ENCODE measurements at places on chromosomes 2 and 18.

- no peak for DNase-seq
These were observed 183.0 kb downstream of the PHLPP1 start for GRCh38 chr18:62898359-62898758.

DNA sequence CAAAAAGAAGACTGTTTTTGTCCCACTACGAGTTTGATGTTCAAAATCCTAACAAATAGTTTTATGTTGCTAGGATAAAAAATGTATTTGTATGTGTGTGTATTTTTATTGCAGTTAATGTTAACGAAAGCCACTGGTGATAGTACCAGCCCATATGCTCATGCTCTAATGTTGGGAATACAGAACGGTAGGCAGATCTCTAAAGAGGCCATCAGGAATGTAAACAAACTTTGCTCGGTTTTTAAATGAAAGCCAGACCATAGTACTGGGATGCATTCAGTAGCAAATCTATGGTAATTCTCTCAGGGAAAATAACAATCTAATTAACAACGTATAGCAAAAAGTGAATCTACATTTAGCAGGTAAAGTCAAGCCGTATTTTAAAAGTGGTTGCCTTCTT, 208.1 kb downstream of the NEDD4L start:
- no peak for DNase-seq

DNA sequence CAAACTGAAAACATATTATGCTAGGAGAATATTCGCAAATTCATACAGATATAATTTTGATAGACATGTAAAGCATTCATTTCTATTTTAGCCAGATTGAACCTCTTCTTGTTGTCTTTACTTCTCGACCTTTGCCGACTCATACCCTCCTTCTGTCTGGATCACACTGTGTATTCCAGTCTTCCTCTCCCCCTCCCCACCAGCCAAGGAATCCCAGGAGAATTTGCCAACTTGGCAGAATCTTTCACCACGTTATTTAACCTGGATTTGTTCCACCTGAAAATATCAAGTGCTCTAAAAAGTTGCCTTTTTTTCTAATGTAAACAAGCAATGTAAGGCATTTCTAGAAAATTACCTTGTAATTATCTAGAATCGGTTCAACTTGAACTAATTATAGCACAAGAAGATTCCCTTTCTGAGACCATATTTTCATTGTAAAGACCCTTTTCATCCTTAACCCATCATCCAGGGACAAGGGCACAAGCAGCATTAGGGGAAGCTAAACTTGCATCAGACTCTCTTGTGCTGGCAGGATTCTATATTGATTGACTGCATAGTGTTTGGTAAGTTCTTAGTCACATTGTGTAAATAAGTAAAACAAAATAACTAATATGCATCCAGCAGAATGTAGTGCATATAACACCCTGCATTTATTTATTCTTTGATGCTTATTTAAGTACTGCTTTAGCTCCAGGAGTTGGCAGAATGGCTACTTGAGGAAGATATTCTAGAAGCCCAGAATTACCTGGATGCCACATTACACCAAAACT, 1328.7 kb upstream of the NXPH2 start:
- no peak for DNase-seq

- no peak for DNase-seq
These were observed 18.8 kb downstream of the ZEB2 start for GRCh38 chr2:144501118-144501517.

- DNase-seq, result no peak
These were observed 413.6 kb downstream of the TGIF1 start for GRCh38 chr18:3863593-3863992.

GRCh38 chr2:229719926-229720647, 5.7 kb upstream of the DNER start:
- DNase-seq, result no peak

DNA sequence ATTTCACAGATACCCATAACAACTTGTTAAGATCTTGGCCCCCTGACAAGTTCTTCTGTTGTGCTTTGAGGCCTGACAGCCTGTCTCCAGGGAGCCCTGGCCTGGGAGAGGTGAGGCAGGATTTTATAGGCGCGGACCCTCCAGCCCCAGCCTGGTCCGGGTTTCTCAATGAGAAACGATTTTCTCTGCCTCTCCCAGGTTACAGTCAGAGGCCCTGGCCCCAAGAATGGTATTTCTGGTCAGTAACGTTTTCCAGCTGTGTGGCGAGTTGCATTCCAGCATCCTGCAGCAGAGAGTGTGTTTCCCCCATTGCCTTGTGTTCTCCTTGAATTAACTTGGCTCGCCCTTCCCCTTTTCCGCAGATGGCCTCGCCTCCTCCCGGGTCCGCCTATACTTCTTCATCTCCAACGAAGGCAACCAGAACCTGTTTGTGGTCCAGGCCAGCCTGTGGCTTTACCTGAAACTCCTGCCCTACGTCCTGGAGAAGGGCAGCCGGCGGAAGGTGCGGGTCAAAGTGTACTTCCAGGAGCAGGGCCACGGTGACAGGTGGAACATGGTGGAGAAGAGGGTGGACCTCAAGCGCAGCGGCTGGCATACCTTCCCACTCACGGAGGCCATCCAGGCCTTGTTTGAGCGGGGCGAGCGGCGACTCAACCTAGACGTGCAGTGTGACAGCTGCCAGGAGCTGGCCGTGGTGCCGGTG, 3.0 kb downstream of the INHBB start:
- no peak for DNase-seq

DNA sequence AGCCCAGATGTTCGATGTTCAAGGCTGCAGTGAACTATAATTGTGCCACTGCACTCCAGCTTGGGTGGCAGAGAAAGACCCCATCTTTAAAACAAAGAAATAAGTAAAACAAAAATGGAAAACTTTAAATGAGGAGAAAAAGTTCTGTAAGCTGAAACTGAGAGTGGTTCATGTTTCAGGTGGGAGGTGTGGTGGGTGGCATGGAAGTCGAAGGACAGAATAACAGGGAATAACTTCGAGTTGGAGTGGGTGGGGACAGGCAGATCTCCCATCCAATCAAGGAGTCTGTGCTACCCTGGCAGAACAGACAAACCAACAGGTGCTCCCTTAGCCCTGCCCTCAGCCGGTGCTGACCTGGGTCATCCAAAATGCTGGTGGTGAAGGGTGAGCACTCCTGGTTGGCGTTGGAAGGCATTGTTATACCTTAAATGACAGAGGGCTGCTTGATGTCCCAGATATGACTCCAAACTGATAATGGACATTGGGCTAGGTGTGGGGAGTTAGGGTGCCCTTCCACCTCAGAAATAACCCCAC, 328.4 kb downstream of the DYSF start:
- DNase-seq, result no peak

DNA sequence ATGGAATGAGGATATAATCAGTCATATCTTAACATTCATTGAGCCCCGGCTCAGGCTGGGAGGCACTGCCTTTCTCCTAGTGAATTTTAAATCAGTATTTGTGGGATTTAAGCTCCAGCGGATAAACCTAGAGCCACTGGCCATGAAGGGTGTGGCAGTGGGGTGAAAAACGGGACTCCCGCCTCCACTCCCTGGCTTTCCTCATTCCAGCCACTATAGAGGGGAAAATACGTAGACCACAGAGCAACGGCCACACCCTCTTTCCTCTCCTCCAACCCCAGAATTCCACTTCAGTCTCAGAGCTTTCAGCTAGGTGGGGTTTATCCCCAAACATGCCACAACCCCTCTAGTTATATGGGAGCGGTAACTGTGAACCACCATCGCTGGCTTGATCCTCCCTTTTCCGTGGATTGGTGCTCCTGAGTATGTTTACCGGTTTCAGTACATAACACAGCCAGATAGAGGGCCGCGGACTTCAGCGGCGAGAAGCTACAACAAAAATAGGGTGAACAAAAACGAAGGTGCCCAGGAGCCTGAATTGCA, 70.6 kb upstream of the ITGB6 start:
- peak; percentile 44 for DNase-seq

DNA sequence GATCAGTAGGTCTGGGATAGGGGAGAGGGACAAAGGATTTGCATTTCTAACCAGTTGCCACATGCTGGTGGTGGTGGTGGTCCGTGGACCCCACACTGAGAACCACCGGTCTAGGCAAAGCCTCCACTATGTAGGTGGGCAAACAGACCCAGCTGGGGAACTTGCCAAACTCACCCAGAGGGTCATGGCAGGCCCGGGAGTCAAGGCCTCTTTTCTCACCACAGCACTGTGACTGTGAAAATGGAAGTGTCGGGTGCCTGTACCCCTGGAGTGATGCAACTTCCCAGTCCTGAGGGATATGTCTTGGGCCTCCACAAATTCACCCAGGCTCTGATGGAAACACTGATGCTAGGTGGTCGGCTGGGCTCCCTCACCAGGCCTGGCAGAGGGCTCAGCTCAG, 101.2 kb upstream of the SMAD2 start:
- peak; percentile 2 for DNase-seq

DNA sequence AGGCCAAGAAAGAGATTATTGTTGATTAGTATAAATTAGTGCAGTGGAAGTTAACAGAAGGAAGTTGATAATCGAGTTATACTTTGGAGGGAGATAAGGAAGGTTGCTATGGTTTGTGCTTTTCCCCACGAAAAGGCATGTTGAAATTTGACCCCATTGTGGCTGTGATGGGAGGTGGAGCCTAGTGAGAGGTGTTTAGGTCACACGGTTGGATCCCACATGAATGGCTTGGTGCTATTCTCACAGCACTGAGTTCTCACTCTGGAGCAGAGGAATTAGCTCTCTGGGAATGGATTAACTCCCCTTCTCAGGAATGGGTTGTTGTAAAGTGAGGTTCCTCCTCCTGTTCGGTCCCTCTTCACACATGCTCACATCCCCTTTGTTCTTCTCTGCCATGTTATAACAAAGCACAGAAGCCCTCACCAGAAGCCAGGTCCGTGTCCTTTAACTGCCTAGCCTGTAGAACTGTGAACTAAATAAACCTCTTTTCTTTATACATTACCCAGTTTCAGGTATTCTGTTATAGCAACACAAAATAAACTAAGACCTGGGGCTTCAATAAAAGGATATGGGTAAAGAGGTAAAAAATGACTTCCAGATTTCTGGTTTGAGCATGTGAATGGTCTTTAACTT, 21.9 kb downstream of the PIGN start:
- DNase-seq, result no peak

DNA sequence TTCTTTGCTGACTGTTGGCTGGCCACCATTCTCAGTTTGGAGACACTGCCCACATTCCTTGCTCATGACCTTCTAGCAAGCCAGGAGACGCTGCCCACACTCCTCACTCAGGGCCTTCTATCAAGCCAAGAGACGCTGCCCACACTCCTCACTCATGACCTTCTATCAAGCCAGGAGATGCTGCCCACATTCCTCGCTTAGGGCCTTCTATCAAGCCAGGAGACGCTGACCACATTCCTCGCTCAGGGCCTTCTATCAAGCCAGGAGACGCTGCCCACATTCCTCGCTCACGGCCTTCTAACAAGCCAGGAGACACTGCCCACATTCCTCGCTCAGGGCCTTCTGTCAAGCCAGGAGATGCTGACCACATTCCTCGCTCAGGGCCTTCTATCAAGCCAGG, 131.3 kb upstream of the CBLN2 start:
- DNase-seq, result peak; percentile 43

DNA sequence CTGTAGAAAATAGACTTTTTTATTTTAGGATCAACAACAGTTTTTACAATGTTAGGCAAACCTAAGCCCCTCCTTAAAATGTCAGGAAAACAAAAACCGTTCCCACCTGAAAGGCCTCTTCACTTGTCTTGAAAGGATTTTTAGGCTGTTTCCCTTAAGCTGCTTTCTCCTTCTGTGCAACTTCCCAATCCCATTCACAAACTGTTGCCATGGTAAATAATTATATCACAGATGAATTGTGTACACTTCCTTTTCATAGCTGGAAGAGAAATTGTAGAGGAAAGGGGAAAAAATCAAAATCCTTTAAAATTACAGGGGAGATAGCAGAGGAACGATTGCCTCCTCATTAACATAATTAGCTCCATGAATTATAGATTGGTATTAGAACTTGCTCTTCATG, 1488.0 kb upstream of the CELF4 start:
- no peak for DNase-seq

DNA sequence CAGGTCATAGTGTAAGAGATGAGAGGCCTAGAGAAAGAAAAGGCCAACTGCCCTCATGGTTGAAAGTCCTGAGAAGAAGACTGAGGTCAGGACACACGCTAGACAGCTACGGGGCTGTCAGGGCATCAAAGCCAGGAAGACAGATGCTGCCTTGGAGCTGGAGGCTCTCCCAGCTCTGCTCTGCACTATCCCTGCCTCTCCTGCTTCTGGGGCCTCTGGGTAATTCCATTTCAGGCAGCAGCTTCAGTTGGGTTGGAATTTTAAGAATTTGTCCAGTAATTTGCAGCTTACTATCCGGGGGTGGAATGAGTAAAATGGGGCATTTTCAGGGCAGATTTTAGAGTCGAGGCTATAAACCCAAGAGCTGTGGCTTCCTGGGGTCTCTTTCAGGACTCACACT, 76.2 kb upstream of the CTAGE1 start:
- no peak for DNase-seq

DNA sequence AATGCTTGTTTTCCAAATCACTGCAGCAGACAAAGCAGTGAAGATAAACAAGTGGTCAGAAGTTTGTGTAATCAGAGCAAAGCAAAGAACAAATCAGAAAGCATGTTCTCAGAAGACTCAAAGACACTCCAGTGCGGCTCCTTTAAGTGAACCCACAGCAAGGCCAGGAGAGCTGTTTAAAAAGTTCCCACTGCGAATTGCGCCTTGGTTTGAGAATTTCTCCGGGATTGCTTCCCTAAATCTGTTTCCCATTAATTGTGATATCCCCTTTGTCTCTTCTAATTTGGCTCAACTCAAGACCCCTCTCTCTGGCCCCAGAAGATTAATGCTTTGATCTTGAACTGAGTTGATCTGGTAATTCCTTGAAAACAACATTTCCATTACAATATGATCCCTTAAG, 122.4 kb upstream of the BCL2L11 start:
- DNase-seq, result no peak

- DNase-seq, result no peak
These were observed 1.9 kb upstream of the ITSN2 start for GRCh38 chr2:24362253-24362652.

- no peak for DNase-seq
These were observed 31.1 kb downstream of the NDUFAF7 start for GRCh38 chr2:37262522-37262921.

DNA sequence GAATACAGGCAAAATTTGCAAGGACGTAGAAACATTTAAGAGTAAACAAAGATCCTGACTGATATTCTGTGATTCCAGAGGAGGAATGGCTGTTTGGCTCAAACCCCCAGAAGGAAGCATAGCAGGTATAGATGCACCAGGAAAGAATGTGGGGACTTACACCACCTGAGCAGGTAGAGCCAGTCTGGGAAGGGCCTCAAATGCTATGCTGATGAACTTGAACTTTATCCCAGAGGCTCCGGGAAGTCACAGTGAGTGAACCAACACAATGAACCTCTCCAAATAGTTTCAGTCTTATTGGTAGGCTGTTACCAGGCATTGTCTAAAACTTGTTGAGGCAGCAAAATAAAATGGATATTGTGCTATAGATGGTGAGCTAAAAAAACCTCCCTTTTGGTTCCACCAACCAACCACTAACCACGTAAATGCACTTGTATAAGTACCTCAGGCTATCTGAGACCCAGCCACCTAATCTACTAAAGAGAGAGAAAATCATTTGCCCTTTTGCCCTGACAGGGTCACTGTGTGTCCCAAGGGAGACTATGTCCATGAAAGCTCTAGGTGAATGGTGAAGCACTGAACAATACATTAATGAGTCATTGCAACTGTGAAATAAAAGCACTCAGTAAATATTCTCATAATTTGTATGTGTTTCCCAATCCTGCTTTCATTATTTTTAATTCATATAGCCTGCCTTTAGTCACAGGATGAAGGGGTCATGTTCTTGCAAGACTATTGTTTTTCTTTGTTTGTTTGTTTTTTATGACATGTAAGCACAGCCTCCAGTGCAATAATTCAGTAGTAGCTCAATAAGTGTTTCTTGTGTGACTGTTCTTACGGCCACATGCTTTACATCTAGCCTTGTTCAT, 911.6 kb downstream of the EPHA4 start:
- DNase-seq, result no peak

- no peak for DNase-seq
These were observed 931.9 kb upstream of the CNTNAP5 start for GRCh38 chr2:123093199-123093598.
